Natural killer cell treated with Interleukin-12 subunit alpha and Interleukin-12 subunit beta and Interleukin-15 and Interleukin-18, amount 100 ng/mL, for 72 hours (primary cell): ENCODE measurements at places on chromosomes 16 and 17.

DNA sequence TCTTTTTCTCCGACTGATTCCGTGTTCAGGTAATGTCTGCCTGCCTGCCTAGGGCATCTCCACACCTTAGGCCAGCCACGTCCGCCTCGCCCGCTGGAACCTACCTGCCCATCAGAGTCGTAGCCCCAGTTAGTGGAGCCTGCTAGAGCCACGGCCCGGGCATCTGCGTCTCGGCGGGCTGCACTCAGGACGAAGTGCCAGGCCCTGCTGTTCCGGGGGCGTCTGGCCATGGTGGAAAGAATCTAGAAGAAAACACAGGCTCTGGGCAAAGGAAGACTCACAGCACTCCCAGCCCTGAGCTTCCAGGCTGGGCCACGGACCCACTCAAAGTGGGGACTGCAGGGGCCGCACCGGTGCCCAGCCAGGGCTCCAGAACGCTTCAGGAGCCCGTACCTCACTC is 1.1 kb downstream of the SPSB3 start:
- DNase-seq, result no peak

DNA sequence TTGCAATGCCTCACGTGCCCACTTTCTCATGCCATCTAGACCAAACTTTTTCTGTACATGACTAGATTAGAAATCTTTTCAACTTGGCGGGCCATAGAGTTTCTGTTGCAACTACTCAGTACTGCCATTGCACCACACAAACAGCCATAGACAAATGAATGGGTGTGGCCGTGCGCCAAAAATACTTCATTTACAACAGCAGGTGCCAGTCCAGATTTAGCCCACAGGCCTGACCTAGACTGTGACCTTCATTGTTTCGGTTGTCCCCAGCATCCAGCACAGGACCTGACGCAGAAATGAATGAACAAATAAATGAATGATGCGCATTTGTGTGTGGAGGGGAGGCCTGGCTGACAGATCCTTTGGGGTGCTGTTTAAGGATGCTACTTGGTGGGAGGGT is 14.3 kb upstream of the PDK2 start:
- no peak for DNase-seq

GRCh38 chr17:5416901-5417300 is 2.6 kb downstream of the NUP88 start:
- DNase-seq, result no peak

- DNase-seq, result no peak
Observed at GRCh38 chr17:81120695-81121621, 44.3 kb upstream of the PVALEF start.

DNA sequence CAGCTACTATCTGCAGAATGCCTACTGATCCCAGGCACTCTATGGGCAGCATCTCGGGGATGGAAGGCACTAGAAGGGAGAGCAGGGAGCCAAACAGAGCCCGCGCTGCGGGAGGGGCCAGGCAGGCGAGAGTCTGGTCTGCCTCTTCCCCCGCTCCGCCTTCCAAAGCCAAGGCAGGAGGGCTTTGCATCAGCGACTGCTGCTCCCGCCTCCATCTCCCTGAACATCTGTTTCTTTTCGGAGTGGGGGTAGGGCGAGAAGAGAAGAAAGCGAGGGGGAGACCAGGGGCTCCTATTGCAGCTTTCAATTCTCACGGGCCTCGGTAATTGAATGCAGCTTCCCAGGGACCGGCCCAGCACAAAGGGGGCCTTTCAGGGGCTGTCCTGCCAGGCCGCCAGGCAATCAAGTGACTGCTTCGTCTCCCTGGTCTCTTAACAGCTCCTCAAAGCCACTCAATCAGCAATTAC is 31.4 kb upstream of the CDC42EP4 start:
- DNase-seq, result no peak

DNA sequence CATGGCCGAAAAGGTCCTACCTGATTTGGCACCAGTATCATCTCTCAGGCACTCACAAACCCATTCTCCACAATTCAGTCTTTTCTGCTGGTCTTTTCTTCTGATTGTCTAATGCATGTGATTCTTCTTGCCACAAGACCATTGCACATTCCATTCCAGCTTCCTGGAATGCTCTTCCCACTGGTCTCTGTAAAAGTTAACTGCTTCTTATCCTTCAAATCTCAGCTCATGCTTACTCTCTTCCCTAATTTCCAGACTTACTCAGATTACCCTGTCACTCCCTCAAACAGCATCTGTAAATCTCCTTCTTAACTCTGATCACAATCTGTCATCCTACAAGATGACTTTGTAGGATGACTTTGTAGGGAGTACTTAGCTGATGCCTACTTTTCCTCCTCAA is 320.2 kb downstream of the MAP2K6 start:
- no peak for DNase-seq

DNA sequence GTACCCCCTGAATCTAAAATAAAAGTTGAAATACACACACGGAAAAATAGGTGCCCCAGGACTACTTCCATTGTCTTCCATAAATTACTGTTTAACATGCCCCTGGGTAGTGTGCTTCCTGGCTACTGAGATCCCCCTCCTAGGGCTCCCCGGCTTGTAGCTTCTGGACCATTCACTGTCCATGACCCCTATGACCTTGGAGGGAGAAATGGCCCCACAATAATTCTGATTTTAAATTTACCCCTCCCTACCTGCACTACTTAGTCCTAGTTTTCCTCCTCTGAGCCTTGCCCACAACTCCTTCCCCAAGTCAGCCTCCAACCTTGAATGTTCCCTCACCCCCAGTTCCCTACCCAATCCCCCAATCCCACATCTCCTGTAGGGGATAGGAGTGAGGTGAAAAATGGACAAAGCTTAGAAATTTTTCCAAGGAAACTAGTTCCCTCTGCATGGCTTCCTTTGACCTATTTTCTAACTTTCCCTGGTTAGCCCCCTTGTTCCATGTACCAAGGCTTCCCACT is 9.5 kb upstream of the MSL1 start:
- DNase-seq, result no peak

- DNase-seq, result peak; percentile 84
Observed at GRCh38 chr17:81285179-81285878, 9.8 kb downstream of the SLC38A10 start.

DNA sequence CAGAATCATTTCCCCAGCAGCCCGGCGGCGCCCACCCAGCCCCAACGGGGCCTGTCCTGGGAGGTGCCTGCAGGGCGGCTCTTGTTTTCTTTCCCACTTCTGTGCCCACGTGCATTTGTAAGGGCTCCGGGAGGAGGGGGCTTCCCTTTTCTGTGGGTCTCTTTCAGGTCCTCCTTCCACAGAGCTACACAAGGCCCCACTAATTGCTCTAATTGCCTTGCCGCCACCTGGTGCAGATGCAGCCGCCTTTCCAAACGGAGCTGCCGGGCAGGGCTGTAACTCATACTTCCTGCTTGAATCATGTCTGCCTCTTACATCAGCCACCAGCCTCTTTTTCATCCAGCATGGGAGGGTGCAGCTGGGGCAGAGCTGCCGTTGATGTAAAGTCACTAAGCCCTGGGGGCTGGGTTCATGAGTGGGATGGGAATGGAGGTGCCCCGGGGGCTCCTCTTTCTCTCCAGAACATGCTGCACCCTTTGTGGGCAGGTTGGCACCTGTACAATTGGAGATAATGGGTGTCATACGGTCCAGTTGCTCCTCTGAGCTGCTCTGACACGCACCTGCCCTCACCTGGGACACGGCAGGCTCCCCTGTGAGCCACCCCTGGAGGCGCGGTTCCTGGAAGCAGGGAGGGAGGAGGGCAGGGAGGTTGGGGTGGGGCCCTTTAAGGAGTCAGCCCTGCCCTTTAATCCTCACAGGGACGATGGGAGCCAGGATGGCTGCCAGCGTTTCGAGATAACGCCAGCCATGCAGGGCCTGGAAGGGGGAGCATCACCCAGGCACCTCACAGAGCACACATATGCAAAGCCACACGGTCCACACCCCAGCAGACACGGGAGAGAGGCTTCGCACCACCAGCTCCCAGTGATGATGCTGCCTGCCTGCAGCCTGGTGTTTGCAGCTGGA is 41.1 kb upstream of the KLHDC4 start:
- DNase-seq, result no peak

DNA sequence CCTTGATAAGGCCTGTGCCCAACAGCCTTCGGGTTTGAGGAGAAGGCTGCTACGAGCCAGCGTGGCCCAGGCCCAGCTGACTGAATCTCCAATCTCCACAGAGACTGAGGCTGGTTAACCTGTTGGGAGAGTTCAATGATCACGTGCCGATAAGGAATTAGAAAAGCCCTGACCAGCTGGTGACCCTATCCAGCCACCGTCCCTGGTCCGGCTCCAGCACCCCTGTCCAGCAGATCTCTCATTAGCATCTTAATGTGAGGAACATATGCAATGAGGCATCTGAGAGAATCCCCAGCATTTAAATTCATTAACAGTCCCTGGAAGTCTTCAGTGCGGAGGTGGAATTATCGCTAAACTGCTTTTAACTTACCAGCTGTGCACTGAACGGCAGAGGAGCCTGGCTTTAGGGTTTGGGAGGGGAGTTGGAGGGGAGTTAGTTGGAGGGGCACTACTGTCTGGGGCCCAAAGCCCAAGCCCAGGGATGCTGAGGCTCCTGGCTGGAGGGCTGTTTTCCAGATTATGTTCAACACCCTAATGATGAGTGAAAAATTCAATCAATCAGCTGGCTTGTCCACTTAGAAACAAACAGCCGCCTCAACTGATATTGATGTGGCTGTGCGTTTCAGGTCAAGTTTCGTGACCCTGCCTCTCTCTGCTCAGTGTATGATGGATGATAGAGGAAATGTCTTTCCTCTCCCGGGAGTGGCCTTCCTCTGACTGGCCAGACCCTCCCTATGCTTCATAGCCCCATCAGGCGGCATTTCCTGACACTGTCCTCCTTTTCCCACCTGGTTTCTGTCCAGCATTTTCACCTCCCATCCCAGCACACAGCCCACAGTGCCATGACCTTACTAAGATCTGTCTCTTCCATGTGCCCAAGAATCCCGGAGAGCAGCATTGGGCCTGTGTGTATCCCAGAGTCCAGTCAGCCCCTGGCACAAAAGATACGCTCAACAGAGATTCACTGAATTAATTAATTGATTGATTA is 184.5 kb downstream of the CCT6B start:
- DNase-seq, result no peak

DNA sequence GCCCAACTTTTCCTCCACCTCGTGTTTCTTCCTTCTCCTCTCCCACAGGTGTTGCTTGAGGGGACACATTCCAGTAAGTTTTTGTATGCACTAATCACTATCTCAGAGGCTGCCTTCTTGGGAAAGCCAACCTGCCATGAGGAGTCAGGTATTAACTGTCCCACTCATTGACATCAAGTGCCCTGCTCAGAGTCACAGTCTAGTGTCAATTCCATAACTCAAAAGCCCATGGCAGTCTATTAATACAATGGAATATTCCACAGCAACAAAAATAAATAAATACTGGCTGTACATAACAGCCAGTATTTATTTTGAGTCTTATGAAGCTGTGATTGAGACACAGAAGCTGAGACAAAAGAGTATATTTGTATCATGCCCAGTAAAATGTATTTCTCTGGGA is 26.1 kb upstream of the KIF2B start:
- DNase-seq, result no peak

GRCh38 chr17:19237389-19238166 is 412 bp downstream of the EPN2 start:
- DNase-seq, result no peak

GRCh38 chr17:53780320-53780719 is 42.4 kb upstream of the KIF2B start:
- no peak for DNase-seq
